Thyroid gland (tissue), 4 donors: ENCODE measurements at places on chromosomes 6 and 20.

DNA sequence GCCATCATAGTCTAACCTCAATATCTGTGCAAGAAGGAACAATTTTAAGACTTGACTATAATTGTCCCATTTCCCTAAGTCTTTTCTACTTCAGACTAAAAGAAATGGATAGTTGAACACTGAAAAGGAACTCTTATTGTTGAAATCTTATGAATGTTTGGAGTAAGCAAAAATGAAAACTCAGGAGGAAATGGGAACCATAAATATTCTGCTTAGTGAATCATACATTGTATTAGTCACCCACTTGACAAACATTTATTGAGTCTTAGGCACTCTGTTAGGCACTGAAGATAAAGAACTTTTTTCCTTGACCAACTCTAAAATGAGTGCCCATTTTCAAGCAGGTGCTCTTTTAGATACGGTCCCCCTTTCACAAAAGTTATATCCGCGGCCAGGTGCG is 8.7 kb downstream of the CCDC170 start:
- no peak for DNase-seq
- H3K27ac ChIP-seq: no peak overlapping the region
- no peak overlapping the region for H3K4me3 ChIP-seq
- H3K4me1 ChIP-seq: no peaks in the 10 kb centered on the region
- H3K27me3 ChIP-seq: no peaks in the 10 kb centered on the region
- no peaks in the 10 kb centered on the region for H3K36me3 ChIP-seq

DNA sequence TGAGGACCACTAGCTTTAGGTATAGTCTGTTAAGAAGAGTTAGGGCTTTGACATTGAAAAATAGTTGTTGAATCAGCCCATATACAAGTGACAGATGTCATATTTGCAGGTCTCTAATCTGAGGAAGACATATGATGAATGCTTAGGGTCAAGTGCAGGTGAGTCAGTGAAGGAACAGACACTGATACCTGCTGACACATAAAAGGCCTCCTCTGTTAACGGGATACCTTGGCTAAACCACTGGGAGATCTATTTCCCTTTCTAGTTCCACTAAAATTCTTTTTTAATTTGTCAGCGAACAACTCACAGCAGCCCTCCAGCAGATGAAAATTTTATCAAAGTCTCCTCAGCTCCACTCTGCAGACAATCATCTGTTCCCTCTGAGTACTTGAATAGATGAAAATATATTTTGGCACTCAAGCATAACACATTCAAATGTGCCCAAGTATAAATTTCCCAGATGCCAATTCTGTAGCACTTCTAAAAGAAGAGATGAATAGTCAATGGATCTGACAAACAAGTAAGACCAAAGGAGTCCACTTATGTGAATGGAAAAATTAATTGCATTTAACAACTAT is 154.0 kb downstream of the KIF16B start:
- no peak overlapping the region for H3K27ac ChIP-seq
- DNase-seq: no peak
- no peak overlapping the region for H3K4me3 ChIP-seq
- H3K27me3 ChIP-seq: no peaks in the 10 kb centered on the region
- no peaks in the 10 kb centered on the region for H3K36me3 ChIP-seq
- H3K4me1 ChIP-seq: no peaks in the 10 kb centered on the region

DNA sequence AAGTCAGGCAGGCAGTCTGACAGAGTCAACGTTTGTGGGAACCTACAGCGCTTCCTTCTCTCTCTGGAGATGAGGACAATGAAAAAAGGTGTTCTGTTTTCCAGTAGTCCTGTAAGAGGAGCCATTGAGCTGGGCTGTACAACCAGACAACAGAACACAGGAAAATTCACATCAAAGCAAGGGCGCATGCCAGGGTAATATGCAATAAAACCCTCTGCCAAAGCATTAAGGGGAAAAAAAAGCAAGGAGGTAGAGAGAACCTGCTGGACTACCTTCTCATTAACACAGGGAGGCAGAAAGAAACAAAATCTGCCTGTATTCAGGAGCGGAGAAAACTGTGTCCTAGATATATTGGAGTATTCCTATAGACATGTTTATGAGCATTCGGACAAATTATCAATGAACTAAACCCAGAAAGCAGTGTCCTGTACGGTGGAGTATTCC is 1.3 kb downstream of the RNF24 start:
- H3K27ac ChIP-seq: peak overlapping the region; percentile 69
- H3K4me3 ChIP-seq: peak overlapping the region; percentile 77
- H3K27me3 ChIP-seq: no peaks in the 10 kb centered on the region
- H3K36me3 ChIP-seq: no peaks in the 10 kb centered on the region

DNA sequence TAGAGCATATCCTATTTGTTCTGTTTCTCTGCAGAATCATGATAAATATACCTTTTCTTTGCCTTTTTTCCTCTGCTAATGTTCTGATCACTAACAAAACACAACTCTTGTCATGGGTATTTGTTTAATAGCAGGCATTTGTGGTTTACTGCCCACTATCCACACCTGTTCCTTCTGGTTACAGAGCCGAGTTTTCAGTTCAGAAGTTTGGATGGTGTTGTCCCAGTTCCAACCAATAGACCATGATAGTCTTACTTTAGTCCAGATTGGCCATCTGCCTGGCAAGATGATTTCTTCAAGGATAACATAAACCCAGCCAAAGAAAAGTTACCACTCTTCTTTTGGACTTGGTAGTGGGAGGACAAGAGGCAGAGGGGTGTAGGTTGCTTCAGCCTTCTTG is 211.2 kb downstream of the TFAP2A start:
- no peak overlapping the region for H3K27ac ChIP-seq
- no peak overlapping the region for H3K4me3 ChIP-seq
- no peaks in the 10 kb centered on the region for H3K36me3 ChIP-seq
- H3K27me3 ChIP-seq: no peaks in the 10 kb centered on the region
- no peaks in the 10 kb centered on the region for H3K4me1 ChIP-seq

GRCh38 chr6:37499433-37500293 is at the start of gene CCDC167:
CCDC167 (minus strand) TSS chr6:37499893; CDS start chr6:37499863, 30 bp downstream.
- peak; percentile 94 for DNase-seq
- H3K36me3 ChIP-seq: no peaks in the 10 kb centered on the region
- H3K4me3 ChIP-seq: peak within 1 kb of the TSS; percentile 30
- no peaks in the 10 kb centered on the region for H3K27me3 ChIP-seq
- H3K4me1 ChIP-seq: peaks cover 6% of the 10 kb centered on the region

- no peak for DNase-seq
- H3K27me3 ChIP-seq: no peaks in the 10 kb centered on the region
- H3K4me1 ChIP-seq: no peaks in the 10 kb centered on the region
- H3K36me3 ChIP-seq: no peaks in the 10 kb centered on the region
- H3K27ac ChIP-seq: no peak overlapping the region
Observed at GRCh38 chr6:136148051-136148450, 102.1 kb downstream of the MTFR2 start.

- no peak for DNase-seq
- no peaks in the 10 kb centered on the region for H3K36me3 ChIP-seq
- no peak overlapping the region for H3K27ac ChIP-seq
Observed at GRCh38 chr6:73710470-73710869, 14.5 kb downstream of the CD109 start.

GRCh38 chr6:28239636-28240035 is 12.4 kb downstream of the ZKSCAN4 start:
- H3K36me3 ChIP-seq: no peaks in the 10 kb centered on the region
- no peak overlapping the region for H3K4me3 ChIP-seq
- no peak overlapping the region for H3K27ac ChIP-seq
- no peaks in the 10 kb centered on the region for H3K27me3 ChIP-seq
- H3K4me1 ChIP-seq: no peaks in the 10 kb centered on the region
- no peak for DNase-seq

DNA sequence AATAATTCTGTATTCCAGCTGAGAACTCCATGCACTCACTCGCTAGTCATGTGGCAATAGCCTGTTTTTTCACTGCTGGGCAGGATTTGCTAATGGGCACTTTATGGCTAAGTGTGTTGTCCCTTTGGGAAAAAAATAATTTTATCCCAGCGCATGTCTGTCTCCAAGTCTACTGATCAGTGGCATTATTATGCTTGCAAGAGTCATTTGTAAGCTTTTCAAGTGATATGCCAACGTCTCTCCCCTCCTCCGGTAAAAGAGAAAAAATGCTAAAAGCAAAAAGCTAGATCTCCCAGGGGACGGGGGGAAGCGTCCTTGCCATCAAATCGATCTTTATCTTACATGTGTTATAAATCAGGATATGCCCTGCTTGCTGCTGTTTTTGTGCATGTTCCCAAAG is 407.7 kb downstream of the CDH26 start:
- H3K4me1 ChIP-seq: no peaks in the 10 kb centered on the region
- no peak for DNase-seq
- no peaks in the 10 kb centered on the region for H3K36me3 ChIP-seq
- no peak overlapping the region for H3K27ac ChIP-seq
- H3K27me3 ChIP-seq: no peaks in the 10 kb centered on the region

DNA sequence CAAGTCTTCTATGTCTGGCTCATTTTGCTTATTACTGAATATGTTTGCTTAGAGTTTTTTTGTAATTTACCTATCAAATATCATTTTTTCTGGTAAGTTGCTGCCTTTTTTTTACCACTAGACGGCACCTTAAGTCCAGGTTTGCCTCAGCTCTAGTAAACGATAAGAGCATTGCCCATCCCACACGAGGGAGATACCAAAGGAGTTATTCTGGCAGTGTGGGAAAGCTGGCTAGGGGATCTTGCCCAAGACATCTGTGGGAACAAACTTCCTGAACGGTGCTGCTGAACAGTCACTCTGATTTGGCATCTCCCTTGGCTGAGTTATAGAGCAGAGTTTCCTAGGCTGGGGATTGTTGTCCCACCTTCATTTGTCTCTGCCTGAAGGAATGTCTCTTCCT is 306.4 kb downstream of the COL12A1 start:
- no peaks in the 10 kb centered on the region for H3K27me3 ChIP-seq
- DNase-seq: no peak
- no peaks in the 10 kb centered on the region for H3K36me3 ChIP-seq
- H3K4me3 ChIP-seq: no peak overlapping the region
- H3K4me1 ChIP-seq: no peaks in the 10 kb centered on the region

- H3K36me3 ChIP-seq: no peaks in the 10 kb centered on the region
- no peak overlapping the region for H3K4me3 ChIP-seq
- H3K27me3 ChIP-seq: no peaks in the 10 kb centered on the region
- H3K27ac ChIP-seq: no peak overlapping the region
Observed at GRCh38 chr6:30154709-30155519, 6.1 kb downstream of the TRIM10 start.

GRCh38 chr6:27556406-27556805 is 83.5 kb upstream of the ZNF184 start:
- no peak for DNase-seq
- H3K36me3 ChIP-seq: no peaks in the 10 kb centered on the region
- H3K4me1 ChIP-seq: no peaks in the 10 kb centered on the region
- no peak overlapping the region for H3K27ac ChIP-seq
- H3K27me3 ChIP-seq: peaks cover 32% of the 10 kb centered on the region
- H3K4me3 ChIP-seq: no peak overlapping the region

GRCh38 chr6:137968901-137969300 is 101.8 kb downstream of the TNFAIP3 start:
- no peak overlapping the region for H3K27ac ChIP-seq
- H3K4me3 ChIP-seq: no peak overlapping the region
- DNase-seq: no peak
- no peaks in the 10 kb centered on the region for H3K27me3 ChIP-seq
- H3K36me3 ChIP-seq: no peaks in the 10 kb centered on the region
